Renal cortical epithelial cell (primary cell): ENCODE measurements at places on chromosomes 4 and X. TPM values are rescaled to one million over a fixed set of nuclear protein-coding genes. Genes with fewer than 3 reads are reported as not detected.
A peak's percentile ranks its signal among the peaks of the same experiment; 100 is the strongest.

Gene HPSE
- 2.7 and 3.8 TPM in 2 replicates for total RNA-seq

DNA sequence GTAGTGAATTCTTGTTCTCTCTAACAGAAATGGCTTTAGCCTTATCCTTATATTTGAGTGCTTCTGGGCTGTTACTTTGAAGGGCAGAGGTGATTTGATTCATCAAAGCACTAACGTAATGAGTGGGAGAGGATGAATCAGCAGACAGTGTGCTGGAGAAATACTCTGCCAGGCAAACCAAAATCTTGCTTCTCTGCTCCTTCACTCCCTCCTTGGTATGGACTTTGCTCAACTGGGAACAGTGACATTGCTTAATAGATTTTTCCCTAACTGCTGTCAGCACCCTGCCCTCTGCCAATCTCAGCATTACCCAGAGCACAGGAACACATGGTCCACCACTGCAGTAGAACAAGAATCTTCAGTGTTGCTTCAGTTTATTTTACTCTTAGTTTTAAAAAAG, 56.0 kb downstream of the PDLIM5 start:
- DNase-seq = peak; percentile 95

GRCh38 chrX:1425381-1425780, 27.3 kb downstream of the ASMTL start:
- DNase-seq = no peak

- no peak for DNase-seq
Measured at GRCh38 chr4:184583738-184584502, 65.3 kb downstream of the CASP3 start.

- DNase-seq = no peak
Measured at GRCh38 chr4:41169256-41169800, 45.0 kb downstream of the APBB2 start.

Gene AVPR2
- total RNA-seq = 0.70 and 1.0 TPM in 2 replicates

- DNase-seq = no peak
Measured at GRCh38 chr4:16598597-16599206, 299.7 kb downstream of the LDB2 start.

DNA sequence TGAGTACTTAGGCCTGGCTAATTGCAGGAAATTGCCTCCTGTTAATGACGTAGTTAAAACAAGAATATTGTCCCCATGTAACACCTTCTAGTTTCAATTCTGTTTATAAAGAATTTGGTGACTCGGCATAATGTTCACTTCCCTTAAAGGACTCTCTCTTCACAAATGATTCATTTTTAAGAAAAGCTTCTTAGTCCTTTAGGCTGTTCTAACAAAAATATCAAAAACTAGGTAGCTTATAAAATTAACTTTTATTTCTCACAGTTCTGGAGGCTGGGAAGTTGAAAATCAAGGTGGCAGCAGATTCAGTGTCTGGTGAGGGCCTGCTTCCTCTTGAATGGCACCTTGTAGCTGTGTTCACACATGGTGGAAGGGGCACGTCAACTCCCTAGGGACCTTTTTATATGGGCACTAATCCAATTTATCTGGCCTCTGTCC, 23.8 kb downstream of the COL25A1 start:
- peak; percentile 11 for DNase-seq

DNA sequence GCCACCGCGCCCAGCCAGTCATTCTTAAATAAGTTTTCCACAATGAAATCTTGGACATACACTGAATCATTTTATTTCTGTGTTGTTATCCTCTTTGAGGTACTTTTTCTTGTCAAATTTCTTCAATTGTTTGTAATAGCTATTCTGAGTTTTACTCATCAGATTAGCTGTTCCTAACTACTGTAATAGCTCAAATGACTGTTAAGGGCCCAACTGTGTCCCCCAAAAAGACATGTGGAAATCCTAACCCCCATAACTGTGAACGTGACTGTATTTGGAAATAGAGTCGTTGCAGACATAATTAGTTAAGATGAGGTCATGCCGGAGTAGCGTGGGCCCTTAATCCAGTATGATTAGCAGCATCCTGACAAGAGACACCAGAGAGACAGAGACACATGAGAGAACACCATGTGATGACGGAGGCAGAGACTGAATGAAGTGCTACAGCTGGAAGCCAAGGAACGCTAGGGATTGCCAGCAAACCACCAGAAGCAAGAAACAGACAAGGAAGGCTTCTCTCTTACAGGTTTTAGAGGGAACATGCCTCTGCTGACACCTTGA, 22.9 kb downstream of the ACOT9 start:
- no peak for DNase-seq

DNA sequence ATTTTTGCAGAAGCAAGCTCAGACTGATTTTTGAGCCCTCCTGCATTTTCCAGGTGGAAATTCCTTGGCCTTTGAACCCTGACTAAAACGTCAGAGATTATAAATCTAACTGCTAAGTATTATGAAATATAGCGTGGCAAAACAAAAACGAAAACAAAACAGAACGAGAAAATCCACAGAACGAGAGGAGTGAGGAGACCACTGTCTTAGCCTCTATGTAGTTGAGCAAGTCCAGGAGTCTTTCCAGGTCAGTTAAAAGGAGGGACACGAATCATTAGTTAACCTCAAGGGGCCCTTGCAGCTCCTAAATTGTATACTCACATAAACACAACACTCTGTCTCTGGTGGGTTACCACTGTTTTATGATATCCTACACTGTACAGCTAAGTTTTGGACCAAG, 80.2 kb downstream of the SYNPO2 start:
- DNase-seq = peak; percentile 30

DNA sequence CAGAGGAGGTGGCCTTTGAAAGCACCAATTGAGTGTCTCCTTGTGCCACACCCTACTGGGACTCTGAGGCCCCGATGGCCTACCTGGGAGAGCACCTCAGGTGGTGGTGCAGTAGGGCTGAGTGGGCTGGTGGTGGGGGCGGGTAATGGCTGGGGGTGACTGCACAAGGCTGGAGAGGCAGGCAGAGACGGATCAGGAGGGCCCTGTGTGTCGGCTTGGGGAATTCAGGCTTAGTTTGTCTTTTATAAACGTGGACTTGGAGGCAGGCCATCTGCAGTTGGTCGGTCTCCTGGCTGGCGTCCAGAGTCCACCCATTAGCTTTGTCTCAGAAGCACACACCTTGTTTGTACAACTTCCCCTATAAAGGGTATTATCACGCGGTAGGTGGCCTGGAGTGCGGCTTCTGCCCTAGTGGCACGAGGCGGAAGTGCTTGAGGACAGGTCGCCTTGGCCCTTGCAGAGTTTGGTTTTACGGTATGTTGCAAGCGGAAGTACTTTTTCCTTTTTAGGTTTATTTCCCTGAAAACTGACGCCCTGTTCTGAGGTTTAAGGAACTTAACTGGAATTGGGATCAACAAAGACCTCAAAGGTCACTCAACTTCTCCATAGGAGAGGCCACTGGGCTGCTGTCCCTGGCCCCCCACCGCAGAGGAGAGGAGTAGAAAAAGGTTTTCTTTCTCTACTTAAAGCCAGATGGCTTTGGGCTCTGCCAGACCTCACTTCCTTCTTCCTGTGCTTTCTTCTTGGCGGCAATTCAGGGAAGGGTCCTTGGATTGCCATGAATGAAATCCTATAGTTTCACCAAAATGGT, 8.0 kb downstream of the TBC1D14 start:
- DNase-seq = peak; percentile 87

Gene BTK
- not detected in 2 replicates for total RNA-seq

Gene ARR3
- not detected in 2 replicates for total RNA-seq

- DNase-seq = no peak
Measured at GRCh38 chr4:53716011-53716410, 124.7 kb upstream of the LNX1 start.

- DNase-seq = no peak
Measured at GRCh38 chr4:7687006-7687405, 252.3 kb upstream of the PSAPL1 start.

DNA sequence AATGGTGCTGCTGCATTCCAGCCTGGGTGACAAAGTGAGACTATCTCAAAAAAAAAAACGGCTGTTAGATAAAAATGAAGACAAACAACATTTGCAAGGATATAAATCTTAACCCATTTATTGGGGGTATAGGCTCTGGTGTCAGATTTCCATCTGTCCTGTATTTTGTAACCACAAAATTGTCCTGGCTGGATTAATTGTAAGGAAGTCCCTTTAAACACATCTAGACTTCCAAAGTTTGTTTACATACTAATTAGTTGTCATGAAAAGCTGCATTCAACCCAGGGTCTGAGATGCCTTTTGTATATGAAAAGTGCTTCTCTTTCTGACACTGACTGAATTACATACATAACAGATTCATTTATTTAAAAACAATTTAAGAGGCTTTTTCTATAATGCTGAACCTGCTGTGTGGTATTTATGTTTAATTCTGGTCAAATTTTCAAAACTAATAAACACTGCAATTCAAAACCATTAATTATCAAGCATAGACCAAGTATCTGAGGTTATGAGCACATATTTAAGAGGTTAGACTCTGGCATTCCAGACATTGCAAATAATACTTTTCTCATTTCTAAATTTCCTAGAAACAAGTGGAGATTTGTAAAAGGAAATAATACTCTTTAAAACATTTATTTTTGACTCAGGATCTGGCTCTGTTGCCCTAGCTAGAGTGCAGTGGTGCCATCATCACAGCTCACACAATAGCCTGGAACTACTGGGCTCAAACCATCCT, 17.5 kb upstream of the UGDH start:
- DNase-seq = no peak

- DNase-seq = no peak
Measured at GRCh38 chr4:119629142-119629471, 503 bp upstream of the PDE5A start.

- DNase-seq = peak; percentile 81
Measured at GRCh38 chr4:113169368-113169767, 119.9 kb downstream of the ANK2 start.

GRCh38 chr4:4383085-4383484, 3.8 kb upstream of the NSG1 start:
- DNase-seq = no peak

DNA sequence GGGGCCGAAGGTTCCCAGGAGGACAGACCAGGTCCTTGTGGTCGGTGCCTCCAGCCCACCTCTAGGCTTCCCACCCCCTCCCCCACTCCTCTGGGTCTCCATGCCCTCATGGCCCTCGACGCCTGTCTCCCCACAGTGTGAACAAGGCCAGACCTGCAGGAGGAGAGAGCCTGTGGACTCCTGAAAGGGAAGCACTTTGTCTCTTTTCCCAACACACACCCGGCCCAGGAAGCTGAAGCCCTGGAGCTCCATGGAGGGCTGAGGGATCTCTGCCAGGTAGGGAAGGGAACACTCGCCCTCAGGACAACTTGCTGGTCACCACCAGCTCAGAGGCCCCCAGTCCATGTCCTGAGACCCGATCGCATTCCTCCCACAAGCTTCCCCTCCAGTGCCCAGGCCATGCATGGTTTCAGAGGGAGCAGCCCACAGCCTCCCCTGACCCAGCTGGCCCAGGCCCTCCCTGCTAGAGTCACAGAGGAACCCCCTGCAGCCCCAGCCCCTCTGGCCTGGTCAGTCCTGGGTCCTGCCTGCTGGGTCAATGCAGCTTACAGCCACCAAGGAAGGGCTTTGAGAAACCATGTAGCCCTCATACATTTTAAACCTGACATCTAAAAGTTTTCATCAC, 60.8 kb downstream of the ABLIM2 start:
- DNase-seq = no peak

Gene TMSB15A
- total RNA-seq = 0.15 and 0.69 TPM in 2 replicates

GRCh38 chrX:117957128-117957527, 159.5 kb downstream of the KLHL13 start:
- DNase-seq = peak; percentile 68

Gene CHRDL1
- total RNA-seq = 36.6 and 39.8 TPM in 2 replicates

DNA sequence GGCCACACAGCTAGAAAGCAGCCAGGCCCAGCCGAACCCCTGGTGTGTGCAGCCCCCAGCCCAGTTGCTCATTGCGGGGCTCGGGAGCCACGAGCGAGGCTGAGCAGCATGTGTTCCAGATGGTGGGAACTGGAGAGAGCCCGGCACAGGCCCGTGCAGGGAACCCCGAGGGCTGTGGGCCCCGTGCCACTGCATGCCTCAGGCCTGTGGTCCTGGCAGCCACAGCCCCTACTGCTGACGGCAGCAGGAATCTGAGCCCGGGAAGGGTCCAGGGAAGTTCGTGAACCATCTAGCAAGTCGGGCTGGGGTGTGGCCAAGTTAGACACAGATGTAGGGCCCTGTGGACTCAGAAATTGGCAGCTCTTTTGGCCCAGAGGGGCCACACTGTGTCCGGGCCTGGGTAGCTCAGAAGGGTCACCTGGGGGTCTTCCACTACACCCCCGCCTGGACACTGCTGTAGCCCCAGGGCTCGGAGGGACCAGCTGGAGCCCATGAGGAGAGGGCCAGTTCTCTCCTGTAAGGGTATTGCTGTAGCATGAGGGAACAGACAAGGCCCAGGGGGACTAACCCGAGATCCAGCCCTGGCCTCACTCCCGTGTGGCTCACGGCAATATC, 12.1 kb downstream of the HTRA3 start:
- DNase-seq = no peak

DNA sequence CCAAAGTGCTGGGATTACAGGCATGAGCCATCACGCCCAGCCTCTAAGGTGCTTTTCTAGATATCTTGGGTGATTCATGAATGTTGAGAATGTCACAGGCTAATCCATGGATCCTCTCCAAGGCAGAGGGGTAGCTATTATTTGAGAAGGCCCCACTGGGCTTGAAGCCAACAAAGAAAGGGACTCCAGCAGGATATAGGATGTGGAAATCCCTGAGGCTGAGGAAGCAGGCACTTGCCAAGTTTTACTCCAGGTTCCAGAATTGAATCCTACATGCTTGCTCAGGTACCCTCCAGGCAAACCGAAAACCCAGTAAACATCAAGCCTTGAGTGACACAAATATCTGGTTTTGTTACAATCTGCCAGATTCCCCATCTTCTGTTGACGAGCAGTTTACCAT, 15.8 kb downstream of the NLGN3 start:
- no peak for DNase-seq

Gene SPANXN4
- total RNA-seq = not detected in 2 replicates

DNA sequence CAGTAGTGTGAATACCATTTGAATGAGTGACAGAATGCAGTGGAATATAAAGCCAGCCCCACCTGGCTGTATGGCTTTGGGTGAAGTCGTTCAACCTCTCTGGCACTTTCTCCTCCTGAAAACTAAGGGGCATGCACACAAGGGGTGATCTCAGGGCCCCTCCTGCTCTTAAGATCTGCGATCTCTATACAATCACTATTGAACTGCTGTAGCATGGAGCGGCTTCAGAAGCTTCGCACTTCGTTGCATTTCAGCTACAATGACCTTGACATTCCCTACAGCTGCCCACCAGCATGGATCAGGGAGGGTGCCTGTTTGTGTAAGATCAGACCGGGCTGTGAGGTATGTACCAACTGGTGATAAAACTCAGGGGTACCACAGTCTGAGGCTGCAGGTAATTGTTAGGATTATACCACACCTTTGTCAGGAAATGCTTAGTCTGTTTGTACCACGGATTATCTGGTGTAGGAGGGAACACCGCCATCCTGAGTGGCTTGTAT, 85.2 kb downstream of the AASDH start:
- DNase-seq = no peak

- peak; percentile 2 for DNase-seq
Measured at GRCh38 chr4:106140601-106141000, 175.4 kb downstream of the TBCK start.

DNA sequence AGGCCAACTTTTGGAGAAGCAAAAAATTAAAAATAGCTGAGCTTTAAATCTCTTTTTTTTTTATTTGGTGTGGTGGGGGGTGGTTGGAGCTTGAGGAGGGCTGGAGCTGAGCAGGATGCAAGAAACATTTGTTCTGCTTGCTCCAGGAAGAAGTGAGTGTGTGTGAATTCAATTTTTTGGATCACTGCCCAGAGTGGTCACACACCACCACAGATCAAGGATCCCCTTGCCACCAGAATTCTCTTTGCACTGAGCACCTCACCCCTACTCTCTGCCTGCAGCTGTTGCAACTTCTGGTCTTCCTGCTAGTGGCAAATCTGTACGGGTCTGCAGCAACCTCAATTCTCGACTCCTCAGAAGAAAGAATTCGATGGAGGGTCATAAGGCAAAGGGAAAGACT, 19.9 kb upstream of the PLP1 start:
- DNase-seq = no peak

Gene GALNTL6
- total RNA-seq = not detected in 2 replicates
